AG09319 (cell line): ENCODE measurements at places on chromosomes 6 and 20.

DNA sequence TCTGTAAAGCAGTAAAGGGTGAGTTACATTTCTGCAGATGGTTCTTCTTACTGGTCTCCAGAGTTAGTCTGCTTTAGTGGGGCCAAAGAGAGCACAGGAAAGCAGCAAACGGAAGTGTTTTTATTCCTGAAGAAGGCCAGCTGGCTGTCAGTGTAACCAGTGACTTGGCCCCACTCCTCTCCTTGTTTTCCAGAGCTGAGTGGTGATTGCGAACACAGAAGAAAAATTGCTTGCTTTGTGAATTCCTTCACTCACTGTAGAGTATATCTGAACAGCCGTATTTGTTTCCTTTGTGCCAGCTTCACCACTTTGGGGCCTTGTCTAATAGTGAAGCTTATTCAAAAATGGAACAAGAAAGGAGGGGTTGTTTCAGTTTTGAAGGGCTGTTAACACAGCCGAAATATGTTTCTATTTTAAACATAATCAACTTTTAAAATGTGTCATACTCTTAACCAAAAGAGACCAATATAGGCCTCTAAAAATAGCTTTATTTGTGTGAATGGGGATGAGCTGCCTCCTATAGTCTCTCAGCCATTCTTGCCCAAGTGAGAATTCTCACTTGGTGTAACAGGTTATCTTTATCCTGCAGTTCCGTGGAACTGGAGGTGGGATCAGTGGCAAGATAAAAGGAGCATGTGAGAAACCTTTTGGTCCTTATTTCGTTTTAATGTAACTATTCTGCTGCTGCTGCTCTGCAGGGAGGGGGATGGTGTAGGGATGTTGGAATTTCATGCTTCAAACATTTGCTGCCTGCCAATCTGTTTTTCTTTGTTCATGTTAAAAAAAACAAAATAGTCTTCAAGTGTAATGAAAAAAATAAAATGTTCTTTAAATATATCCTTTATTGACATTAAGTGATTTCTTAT lies 37.8 kb downstream of the ZC2HC1B start:
- DNase-seq = no peak

GRCh38 chr20:40238511-40238910 lies 450.5 kb downstream of the MAFB start:
- DNase-seq = no peak

DNA sequence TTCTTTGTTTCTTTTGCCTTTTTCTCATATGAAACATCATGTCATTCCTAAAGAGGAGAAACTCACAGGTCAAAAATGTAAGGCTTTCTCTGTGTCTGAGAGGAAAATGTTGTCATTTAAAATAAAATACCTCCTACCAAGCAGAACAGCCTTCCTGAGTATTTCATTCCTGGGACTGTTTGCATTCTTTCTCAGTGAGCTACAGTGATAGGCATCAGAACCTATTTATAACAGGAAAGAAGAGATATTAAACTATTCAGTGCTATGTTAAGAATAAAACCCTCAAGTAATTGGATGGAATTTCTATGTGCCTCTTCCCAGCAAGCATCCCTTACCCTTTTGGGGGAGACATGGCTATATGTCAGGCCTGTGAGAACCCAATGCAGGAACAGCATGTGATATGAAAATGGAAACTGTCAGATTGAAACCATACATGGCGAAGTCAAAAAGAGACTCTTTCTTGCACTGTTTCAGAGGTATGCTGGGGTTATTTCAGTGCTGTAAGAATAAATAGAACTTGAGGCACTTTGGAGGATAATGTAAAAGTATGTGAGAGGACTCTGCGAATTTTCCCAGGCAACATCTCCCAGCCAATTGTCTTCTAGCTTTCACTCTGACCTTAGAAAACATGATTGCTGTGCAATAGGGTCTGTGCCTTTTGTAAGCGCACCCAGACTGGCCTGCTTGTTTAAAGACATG lies 133.8 kb upstream of the CCN2 start:
- DNase-seq = peak; percentile 86

- no peak for DNase-seq
Observed at GRCh38 chr20:34040300-34040995, 46.7 kb downstream of the RALY start.

GRCh38 chr6:149921361-149921760 lies 1.6 kb downstream of the RAET1G start:
- DNase-seq = no peak

DNA sequence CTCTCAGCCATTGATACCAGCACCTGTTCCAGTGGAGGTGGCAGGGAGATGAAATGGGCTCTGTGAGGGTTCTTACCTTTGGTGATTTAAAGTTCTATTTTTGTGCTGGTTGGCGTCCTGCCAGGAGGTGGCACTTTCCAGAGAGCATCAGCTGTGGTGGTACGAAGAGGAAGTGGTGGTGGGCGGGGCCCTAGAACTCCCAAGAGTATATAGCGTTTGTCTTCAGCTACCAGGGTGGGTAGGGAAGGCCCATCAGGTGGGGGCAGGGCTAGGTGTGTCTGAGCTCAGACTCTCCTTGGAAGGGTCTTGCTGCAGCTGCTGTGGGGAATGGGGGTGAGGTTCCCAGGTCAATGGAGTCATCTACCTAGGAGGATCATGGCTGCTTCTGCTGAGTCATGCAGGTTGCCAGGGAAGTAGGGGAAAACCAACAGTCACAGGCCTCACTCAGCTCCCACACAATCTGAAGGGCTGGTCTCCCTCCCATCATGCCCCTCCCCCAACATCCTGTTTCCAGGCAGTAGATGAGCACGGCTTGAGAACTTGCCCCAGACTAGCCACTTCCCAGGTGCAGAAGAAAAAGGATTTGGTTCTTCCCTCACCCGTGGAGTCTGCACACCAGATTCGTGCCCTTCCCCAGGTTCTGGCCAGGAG lies 46.6 kb downstream of the MOXD1 start:
- DNase-seq = no peak

- DNase-seq = no peak
Observed at GRCh38 chr20:288956-289692, 1.4 kb downstream of the C20orf96 start.

GRCh38 chr20:8291873-8292272 lies 159.8 kb downstream of the PLCB1 start:
- peak; percentile 43 for DNase-seq

GRCh38 chr20:58461104-58461503 lies 54.1 kb downstream of the APCDD1L start:
- DNase-seq = no peak

GRCh38 chr20:59723108-59723500 lies 118.8 kb downstream of the PHACTR3 start:
- DNase-seq = no peak

DNA sequence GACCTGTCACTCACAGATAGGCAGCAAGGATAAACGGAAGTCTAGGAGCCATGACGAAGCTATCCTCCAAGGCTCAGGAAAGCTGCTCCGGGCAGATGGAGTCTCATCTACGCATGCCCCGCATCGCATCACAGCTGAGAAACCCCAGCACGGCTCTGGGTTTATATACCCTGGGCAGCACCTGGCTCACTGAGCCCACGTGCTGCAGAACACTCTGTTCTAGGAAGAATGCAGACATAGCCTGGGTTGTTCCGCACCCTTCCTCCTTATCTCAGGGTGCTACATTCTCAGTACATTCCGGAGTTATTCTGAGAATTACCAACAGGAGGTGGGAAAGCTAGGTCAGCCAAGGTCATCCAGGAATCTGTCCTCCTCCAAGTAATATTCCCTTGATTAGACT lies 260.4 kb downstream of the CBLN4 start:
- DNase-seq = no peak

DNA sequence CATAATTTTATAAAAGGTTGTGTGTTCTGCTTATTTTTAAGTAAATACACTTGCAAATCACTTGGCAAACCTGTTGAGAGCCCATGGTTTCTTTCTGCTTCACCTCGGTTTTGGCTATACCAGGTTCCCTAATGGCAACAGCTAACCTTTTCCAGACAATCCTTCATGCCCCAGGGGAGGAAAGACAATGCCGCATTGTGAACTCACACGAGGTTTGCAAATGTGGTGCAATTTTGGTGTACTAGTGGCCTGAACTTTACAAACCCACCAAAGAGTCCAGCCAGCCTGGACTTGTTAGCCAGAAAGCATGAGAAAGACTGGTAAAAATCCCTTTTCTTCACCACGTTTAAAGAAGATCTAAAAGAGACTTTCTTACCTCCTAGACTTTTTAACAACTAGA lies 84.8 kb upstream of the SOX4 start:
- no peak for DNase-seq

DNA sequence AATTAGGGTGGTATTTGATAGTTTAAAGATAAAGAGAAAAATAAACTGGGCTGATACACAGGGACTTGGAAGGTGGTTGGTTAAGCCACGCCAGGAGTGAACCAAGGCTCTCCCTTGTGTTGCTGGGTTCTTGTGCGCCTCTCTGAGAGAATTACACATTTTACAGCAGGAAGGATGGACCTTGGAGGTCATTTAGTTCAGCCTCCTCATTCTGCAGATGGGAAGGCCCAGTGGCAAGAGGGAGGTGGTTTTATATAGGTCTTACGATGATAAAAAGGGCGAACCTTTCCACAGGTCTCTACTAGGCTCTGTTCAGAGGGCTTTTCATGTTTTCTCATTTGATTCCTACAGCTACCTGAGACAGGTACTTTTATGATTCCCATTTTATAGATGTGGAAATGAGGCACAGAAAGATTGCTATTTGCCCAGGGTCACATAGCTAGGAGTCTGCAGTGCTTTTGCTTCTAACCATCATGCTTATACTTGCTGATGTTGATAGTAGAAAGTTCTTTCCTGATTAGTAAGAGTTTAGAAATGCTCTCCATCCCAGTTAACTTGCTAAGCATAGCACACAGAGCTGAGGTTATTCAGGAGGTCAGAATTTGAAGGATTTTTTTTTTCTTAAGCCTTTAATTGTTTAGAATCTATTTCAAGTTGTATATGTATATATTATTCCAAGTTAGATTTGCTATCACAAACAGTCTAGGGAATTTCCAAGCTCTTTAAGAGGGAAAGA lies 12.8 kb downstream of the HIVEP1 start:
- no peak for DNase-seq

- DNase-seq = no peak
Observed at GRCh38 chr20:19712721-19713260, 45.3 kb upstream of the RIN2 start.

- DNase-seq = no peak
Observed at GRCh38 chr6:97656236-97656635, 373.2 kb upstream of the MMS22L start.
